ENCODE measurements at places on chromosomes 3 and 15. TPM values are rescaled to one million over a fixed set of nuclear protein-coding genes. Genes with fewer than 3 reads are reported as not detected.

DNA sequence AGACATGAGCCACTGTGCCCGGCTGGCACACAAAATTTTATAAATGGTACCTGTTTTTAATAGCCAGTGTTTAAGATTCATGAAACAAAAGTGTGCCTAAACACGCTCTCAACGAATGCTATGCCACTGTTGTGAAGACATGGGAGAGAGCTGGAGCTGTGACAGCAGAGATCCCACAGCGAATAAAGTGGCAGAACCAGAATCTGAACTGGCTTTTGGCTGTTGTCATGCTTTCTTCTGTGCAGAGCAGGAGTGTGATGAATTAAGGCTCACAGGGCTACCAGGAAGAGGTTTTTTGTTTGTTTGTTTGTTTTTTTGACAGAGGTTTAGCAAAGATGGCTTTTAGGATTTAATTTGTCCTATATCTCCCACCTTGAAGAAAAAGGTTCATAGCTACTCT, 14.5 kb downstream of the PTPRG start:
- no peak for DNase-seq

IFT57 gene
- total RNA-seq = 50.2 TPM

LMAN1L gene
- 1.5 TPM for total RNA-seq

DNA sequence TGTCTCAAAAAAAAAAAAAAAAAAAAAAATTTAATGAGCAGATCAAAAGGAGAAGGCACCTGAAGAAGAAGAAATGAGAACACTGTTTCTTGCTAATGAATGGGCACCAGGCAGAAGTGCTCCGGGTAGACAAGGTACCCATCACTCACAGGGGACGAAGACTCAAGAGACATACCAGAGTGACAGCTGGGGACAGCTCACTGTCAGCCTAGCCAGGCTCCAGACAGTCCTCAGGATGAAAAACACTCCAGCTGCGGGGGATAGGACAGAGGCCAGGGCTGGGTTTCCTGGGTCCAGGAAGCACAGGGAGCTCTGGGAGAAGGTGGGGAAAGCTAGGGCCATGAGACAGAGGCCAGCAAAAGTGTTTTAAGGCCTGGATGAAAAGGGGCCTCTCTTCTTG, 48.5 kb upstream of the PARL start:
- no peak for DNase-seq

LRRFIP2 gene
- total RNA-seq = 56.5 TPM

SLC12A1 gene
- not detected for total RNA-seq

DNA sequence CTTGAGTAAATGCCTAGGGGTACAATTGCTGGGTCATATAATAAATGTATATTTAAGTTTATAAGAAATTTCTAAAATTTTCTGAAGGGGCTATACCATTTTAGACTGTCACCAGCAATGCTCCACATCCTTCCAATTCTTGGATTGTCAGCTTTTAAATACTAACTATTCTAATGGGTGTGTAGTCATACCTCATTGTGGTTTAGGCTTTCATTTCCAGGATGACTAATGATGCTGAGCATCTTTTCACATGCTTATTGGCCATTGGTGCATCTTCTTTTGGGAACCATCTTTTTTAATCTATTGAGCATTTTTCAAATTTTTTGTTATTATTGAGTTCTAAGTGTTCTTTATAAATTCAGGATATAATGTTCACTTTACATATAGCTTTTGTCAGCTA, 52.5 kb upstream of the CORO2B start:
- DNase-seq = no peak

DNA sequence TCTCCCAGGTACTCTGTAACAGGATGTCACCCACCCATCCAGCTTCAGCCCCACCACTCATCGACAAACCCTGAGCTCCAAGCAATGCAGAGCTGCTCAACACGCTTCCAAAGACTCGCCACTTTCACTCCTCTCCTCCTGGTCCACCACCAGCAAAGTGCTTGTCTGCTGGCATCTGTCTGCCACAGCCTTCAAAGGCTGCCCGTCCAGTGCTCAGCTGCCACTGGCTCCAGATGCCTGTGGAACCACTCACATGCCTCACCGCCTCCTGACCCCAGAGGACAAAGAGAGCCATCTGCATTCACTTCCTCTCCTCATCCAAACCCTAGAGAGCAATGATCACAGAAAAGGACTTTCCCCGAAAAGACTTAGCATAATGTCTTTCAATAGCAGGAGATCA, 109.5 kb upstream of the OCA2 start:
- DNase-seq = no peak

DNA sequence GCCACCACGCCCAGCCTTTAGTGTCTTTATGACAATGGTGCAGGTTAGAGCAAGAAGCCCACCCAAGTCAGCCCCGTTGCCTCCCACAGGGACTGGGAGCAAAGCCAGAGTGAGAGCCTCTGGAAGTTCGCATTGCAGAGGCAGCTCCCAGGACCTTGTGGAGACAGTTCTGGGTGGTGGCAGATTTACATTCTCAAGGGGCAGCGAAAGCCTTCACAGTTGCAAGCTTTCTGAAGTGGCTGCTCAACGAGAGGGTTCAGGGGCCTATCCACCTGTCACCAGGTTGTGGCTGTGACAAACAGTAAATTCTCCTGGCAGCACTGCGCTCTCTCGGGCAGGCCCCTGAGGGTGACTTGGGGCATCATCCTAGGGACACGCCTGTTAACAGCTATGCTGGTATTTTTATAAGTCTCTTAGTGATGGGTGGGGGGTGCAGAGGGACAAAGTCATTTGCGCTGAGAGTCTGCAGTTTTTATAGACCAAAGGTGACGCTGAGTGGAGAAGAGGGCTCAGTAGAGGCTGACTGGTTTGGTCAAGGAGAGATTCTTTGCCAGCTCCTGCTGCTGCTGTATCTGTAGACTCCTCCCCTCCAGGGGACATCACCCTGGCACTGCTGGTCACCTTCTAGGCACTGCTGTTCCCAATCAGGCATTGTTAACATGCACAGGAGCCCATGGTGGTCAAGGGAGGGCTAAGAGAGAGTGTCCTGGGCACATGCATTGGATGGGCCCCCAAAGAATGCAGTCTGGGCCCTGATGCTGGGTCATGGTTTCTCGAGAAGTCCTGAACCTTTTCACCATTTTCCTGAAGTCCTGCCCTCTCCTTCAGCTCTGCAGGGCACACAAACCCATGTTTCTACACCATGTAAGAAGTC, 57.5 kb upstream of the KLF13 start:
- DNase-seq = peak; percentile 6

CADPS gene
- not detected for total RNA-seq

GABRA5 gene
- total RNA-seq = not detected

TEX55 gene
- not detected for total RNA-seq

ADCY5 gene
- total RNA-seq = 21.1 TPM

DNA sequence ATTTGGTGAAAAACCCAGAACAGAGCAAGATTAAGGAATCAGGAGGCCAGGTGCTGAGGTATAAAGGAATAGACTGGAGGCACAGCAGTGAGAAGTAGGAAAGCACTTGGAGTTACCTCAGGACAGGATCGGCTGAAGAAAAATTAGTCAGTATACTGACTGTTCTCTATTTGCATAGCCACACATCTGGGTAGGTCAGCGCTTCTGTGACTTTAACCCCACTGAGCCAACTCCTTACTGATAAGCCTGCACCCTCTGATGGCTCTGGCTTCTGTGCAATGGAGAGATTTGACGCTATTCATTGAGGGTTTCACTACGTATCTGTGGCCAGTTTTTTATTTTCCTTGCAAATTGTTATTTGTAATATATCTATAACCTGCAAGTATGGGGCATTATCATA, 22.3 kb downstream of the MECOM start:
- no peak for DNase-seq

- DNase-seq = no peak
Observed at GRCh38 chr3:133158686-133159085, 120.5 kb downstream of the TMEM108 start.

PCSK6 gene
- total RNA-seq = 3.6 TPM

DNA sequence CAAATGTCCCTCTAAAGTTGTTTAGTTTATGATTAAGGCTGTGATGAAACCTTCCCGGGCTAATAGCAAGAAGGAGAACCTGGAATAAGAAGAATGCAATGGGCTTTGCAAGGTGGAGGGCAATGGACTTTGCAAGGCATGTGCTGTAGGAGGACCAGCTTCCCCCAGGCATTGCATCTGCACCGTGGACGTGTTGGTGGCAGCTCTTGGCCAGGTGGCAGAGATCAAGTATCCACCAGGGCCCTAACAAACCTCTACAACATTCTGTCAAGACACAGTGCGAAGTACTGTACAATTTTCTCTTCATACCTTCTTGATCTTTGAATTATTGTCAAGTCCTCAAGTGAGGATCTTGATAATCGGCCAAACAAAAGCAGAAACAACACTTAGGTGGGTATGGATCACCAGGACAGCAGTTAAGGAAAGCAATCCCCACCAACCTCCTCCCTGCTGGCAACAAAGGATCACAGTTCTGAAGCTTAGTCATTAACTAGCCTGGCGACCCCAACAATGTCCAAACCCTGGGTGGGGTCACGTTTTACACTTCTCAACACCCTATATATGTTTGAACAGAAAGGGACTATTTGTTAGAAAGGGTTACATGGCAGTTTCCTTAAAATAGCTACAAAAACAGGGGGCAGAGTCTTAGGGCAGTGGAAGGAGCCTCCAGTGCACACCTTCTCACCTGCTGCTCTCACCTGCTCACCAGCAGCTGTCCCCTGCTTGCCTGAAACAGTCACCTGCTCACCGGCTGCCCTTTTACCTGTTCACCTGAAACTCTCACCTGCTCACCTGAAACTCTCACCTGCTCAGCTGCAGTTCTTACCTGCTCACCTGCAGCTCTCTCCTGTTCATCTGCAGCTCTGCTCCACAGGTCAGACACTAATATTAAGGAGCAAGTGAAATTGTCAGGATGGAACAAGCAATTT, 137.9 kb upstream of the LIPC start:
- DNase-seq = no peak

CPN2 gene
- total RNA-seq = not detected

DNA sequence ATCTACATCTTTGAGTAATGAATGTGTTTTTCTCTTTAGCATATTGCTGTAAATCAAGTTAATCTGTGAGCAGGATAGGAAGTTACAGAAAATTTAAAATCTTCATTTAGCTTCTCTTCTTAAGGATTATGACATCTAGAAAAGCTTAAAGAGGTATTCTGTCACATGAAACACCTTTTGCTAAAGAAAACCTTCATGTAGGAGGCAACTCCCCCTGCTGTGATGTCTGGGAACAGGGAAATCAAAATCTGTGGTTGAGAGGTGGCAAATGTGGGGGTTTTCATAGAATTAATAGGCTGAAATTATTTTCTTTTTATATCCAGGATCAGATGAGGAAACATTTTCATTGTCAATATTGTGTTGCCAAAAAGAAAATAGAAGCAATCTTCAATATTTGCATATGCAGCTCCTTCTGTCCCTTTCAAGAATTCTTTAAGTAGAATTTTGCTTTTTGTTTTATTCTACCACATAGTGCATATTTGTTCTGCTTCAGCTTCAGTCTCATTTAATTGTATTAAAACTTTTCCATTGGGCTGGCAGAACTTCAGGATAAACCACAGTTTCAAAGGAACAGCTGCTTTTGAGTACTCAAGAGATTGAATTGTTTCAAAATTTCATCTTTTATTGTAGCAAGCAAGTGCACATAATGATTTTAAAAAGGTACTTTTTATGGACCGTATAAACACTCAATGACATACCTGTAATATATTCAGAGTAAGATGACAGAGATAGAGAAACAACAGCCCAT, 128.4 kb downstream of the RAP2B start:
- DNase-seq = no peak

- no peak for DNase-seq
Observed at GRCh38 chr3:156983559-156983958, 157.4 kb downstream of the LEKR1 start.

DNA sequence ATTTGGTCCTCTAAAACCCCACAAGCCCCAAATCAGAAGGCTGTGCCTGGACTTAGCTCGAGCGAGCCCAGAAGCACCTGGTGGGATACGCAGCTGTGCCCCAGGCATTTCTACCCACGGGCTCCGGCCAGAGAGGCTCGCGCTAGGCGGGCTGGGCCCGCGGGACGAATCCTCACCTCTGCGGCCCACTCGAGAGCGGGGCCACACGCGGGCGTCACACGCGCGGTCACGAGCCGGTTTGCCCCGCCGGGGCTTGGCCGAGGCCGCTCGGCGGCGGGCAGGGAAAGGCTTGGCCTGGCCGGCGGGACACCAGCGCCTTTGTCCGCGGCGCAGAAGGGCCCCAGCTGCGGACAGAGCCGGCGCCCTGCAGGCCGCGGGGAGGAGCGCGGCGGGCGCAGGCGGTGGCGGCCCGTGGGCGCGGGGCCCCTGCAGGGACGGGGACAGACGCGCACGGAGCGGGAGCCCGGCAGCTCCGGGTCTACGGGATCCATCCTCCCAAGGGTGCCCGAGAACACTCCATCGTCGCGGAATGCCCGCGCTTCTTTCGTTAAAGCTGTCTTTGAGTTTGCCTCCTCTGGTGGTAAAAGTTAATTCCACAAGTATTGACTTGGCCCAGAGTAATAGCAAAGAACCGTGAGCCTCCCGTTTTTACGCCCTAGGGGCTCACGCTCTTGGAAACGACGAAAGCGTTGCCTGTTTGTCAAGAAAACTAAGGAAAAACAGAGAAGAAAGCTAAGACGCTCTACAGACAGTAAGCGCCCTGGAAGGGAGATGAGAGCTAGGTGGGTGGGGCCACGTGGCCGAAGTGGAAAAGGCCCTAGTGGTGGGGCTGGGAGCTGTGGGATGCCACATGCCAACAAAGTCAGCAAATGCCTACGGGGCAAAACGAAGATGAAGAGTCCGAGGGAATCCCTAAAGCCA, 26.4 kb downstream of the TYRO3 start:
- DNase-seq = peak; percentile 65

DNA sequence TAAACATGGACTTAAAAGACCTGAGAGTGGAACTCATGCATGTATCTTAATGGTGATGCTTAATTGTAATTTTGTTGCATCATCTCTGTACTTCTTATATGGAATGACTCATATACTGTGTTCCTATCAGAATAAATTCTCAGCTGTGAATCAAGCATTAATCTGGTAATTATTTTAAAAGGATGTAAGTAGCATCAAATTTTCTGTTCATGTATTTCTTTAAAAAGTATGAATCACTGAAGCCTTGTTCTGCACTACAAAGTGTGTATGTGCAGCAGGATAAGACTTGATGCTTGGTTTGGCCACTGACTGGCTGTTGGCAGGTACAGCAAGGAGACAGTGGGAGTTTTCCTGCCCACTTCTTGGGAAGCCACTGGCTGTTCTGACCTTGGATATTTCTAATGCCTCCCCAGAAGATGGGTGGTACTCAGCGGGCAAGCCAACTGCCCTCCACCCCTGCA, 123.9 kb downstream of the ANO10 start:
- DNase-seq = no peak

GRCh38 chr3:183548262-183548769, 7.2 kb downstream of the KLHL6 start:
- DNase-seq = no peak

WHAMM gene
- 5.6 TPM for total RNA-seq

- no peak for DNase-seq
Observed at GRCh38 chr3:113825090-113825489, 13.5 kb upstream of the GRAMD1C start.

LDHAL6B gene
- not detected for total RNA-seq

GRCh38 chr3:115804713-115805119, 181.4 kb downstream of the GAP43 start:
- DNase-seq = no peak

IL12A gene
- total RNA-seq = not detected

TSPAN3 gene
- 143 TPM for total RNA-seq

GRCh38 chr3:113006359-113007056, 15.7 kb downstream of the GTPBP8 start:
- DNase-seq = no peak

- no peak for DNase-seq
Observed at GRCh38 chr3:26312816-26313215, 309.8 kb upstream of the LRRC3B start.

GRCh38 chr15:87620393-87620792, 636.1 kb downstream of the NTRK3 start:
- no peak for DNase-seq

SLC22A14 gene
- total RNA-seq = not detected

Data from uterus (tissue), 4 donors.